ENCODE measurements at places on chromosomes 4 and X. TPM values are rescaled to one million over a fixed set of nuclear protein-coding genes. Genes with fewer than 3 reads are reported as not detected.

LRP2BP gene
- 1.6 TPM for total RNA-seq

STAG2 gene
- 115 TPM for total RNA-seq

CENPE gene
- total RNA-seq, result 2.1 TPM

ANAPC10 gene
- total RNA-seq, result 19.4 TPM

PLA2G12A gene
- 8.5 TPM for total RNA-seq

ARHGAP6 gene
- total RNA-seq, result 2.1 TPM

RGN gene
- 0.25 TPM for total RNA-seq
